Stimulated activated CD4-positive, alpha-beta T cell treated with anti-CD3 and anti-CD28 coated beads, Interleukin-15, amount 100 ng/mL, for 1 hour (primary cell): ENCODE measurements at places on chromosomes 12 and 14.
A peak's percentile ranks its signal among the peaks of the same experiment; 100 is the strongest.

- DNase-seq: no peak
Measured at GRCh38 chr12:114812858-114813761, 129.1 kb upstream of the TBX3 start.

GRCh38 chr14:100652744-100653143, 65.5 kb upstream of the BEGAIN start:
- no peak for DNase-seq

DNA sequence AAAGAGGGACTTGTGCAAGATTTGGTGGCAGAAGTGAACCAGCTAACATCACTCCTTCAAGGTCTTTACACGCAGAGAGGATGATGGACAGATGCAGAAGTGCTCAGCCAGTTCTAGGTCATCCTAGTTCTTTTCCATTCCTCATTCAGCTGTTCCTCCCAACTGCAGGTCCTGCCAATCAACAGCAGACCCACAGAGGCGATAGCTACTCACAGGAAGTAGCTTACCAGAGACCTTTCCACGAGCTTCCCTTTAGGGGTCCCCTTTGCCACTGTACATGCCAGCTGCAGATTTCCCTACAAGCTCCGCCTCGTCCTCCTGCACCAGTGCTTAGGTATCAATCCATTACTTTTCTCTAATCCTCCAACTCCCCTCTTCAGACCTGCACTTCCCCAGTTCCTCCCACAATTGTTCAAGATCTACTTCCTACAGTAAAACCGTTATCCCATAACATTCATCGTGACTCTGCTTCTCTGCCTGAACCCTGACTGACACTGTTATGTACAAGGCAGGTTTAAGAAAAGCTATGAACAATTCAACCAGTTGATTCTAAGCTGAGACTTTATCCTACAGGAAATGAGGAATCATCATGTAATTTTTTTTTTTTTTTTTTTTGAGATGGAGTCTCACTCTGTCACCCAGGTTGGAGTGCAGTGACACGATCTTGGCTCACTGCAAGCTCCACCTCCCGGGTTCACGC, 22.5 kb downstream of the RECQL start:
- no peak for DNase-seq

- no peak for DNase-seq
Measured at GRCh38 chr14:23079716-23080115, 15.2 kb downstream of the ACIN1 start.

DNA sequence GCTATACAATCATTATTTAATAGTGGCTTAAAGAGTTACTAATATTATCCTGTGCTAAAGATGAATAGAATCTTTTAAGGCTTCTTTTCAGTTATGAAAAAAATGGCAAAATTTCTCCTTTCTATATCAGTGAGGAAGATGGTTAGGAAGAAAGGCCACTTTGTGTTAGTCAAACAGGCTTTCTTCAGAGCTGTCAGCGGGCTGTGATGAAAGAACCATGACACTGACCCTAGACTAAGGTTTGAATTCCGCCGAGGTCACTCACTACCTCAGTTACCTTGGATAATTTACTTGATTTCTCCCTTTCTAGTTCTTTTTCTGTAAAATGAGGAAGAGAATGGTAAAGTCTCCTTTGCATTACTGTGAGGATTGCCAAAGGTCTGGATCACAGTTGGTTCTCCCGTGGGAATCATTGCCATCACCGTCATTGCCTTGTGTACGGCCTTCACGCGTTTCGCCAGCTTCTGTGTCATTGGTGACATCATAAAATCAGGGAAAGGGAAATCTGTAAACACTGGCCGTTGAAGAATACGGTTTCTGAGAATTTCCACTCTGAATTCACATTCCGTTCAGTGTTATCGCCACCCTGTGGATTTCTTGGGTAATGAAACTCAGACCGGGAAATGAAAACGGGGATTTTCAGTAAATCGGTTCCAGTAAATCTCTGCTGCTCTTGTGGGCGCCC, 26.7 kb upstream of the YBX3 start:
- peak; percentile 13 for DNase-seq

DNA sequence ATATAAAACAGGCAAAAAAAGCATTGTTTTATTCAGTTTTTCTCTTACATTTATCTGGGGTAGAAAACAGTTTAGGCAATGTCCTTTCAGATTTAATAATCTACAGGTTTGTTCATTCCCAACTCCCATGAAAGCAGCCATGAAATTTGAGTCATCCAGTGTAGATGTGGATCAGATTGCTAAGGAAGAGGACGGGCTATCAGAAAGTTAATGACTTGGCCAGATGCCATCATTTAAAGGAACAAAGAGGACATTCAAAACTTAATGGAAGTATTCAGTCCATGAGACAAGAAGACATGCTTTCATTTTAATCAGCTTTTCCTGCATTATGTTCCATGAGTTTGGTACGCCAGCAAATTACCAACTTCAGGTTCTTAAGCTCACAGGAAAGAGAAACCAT, 31.1 kb upstream of the POC1B start:
- DNase-seq: no peak

- no peak for DNase-seq
Measured at GRCh38 chr14:101743701-101744100, 17.8 kb upstream of the PPP2R5C start.

DNA sequence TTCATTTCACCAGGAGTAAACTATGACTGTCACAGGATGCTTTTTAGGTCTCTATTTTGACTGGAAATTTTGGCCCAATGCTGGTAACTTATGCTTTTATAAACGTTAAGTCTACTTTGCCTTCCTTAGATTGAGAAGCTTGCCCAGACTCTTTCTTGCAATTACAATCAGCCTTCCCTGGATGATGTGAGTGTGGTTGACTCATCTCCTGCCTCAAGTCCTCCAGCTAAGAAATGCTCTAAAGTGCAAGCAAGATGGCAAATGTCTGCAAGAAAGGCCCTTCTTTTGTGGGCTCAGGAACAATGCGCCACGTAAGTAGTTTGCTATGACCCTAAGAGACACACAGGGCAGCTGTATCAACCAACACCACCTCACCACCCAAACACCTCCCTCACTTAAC, 96.9 kb downstream of the SYNE2 start:
- DNase-seq: no peak

DNA sequence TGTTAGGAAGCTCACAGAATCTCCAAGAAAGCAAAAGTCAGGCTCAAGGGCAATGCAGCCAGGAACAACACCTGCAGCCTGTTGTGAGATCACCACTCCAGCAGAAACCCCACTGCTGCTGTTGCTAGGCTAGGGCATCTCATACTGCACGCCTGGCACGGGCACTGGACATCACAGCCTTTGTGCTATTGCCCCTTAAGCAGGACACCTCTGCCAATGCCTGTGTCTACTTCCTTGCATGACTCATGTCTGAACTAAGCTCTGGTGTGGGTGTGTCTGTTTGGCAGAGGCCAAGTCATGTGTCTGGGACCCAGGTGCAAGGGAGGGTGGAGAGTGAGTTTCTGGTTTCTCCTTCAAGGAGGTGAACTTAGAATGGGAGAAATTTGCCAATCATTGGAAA, 10.0 kb upstream of the DDX47 start:
- DNase-seq: peak; percentile 8

- DNase-seq: no peak
Measured at GRCh38 chr12:190881-191280, 23.1 kb downstream of the SLC6A12 start.

GRCh38 chr14:76131071-76131965, 20.4 kb upstream of the GPATCH2L start:
- no peak for DNase-seq
